Stimulated activated CD8-positive, alpha-beta memory T cell treated with anti-CD3 and anti-CD28 coated beads, Interleukin-7, amount 100 ng/mL, for 1 hour (primary cell): ENCODE measurements at places on chromosomes 4 and X.

- no peak for DNase-seq
These were observed 3.5 kb downstream of the FHDC1 start for GRCh38 chr4:152939621-152940020.

GRCh38 chr4:111689731-111690130 lies 455.5 kb upstream of the FAM241A start:
- no peak for DNase-seq

DNA sequence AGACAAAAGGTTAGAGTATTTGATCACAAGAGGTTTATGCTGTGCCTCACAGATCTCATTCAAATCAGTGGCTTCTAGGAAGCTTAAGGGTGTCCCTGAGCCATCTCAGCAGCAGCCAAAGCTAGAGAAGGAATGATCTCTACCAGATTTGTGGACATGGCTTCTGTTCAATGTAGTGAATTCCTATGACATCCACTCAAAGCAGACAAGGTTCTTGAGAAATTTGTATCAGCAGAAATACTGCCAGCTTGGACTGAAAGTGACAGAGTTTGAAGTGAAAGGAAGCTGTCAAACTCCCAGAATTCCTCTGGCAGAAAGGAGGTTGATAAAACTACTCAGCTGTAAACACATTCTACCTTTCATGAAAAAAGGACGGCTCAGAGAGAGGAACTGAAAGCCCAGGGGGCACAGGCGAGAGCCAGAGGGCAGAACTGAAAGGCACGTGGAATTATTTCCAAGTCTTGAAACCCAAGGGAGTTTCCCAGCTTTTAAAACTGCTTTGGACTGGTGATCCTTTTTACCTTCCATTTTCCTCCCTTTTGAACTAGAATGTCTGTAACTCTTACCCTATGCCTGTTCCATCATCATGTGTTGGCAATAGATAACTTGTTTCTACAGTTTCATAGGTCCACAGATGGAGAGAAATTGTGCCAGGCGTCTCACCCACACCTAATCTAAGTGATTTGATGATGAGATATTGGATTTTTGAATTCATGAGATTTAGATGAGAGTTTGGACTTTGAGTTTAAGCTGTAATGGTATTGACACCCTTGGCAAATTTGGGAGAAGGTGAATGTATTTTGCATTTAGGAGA lies 14.5 kb upstream of the MED14 start:
- DNase-seq: no peak

DNA sequence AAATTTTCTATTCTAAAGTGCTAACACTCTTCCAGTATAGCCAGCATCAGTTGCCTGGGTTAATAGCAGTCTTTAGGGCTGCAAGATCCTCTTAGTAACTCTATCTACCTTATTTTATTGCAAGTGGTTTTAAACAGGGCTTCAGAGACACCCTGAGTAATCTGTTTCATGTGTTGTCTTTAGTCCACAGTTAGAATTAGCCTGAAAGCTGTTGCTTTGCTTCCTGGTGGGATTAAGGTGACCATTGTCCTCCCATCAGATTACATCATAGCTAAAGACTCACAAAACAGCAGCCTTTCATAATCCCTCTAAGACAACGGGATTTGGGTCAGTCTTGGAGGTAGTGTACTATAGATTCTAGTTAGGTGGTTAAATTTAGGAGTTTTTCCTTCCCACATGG lies 7.5 kb downstream of the UCHL1 start:
- DNase-seq: no peak

DNA sequence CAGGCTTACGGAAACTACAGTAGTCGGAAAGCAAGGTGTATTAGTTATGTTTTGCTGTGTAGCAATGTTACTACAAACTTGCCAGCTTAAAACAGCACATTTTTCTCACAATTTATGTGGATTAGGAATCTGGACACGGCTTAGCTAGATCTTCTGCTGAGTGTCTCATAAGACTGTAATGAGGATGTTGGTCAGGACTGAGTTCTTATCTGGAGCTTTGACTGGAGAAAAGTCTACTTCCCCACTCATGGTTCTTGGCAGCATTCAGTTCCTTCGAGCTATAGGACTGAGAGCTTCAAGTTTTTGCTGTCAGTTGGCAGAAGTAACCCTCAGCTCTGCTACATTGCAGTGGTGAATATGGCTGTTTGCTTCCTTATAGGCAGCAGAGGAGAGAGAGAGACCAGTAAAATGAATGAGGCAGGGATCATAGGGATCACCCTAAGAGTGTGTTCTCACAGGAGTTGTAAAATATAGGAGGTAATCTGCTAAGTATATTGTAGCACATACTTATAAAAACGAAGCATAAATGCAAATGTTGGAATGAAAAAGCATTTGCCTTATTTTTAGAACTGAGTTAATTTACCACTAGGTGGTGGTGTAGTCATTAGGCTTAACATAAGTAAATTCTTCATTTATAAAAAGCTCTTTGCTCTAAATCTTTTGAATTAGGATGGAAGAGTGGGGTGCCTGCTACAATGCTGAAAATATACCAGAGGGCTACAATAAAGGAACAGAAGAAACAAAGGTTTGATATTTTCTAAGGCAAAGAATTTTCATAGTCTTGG lies 38.6 kb downstream of the ALG13 start:
- no peak for DNase-seq

- no peak for DNase-seq
These were observed 53.2 kb downstream of the SPRY1 start for GRCh38 chr4:123449780-123450179.
